Osteocyte (in vitro differentiated cells): ENCODE measurements at places on chromosomes 6 and 20. TPM values are rescaled to one million over a fixed set of nuclear protein-coding genes. Genes with fewer than 3 reads are reported as not detected.

GRCh38 chr20:12715371-12715770 is 293.4 kb upstream of the SPTLC3 start:
- DNase-seq, result no peak

Gene ITPA
- 57.5 and 58.4 TPM in 2 replicates for total RNA-seq

Gene ZKSCAN3
- total RNA-seq, result 6.2 and 7.3 TPM in 2 replicates

- DNase-seq, result no peak
Observed at GRCh38 chr6:84141521-84141920, 85.9 kb downstream of the CEP162 start.

DNA sequence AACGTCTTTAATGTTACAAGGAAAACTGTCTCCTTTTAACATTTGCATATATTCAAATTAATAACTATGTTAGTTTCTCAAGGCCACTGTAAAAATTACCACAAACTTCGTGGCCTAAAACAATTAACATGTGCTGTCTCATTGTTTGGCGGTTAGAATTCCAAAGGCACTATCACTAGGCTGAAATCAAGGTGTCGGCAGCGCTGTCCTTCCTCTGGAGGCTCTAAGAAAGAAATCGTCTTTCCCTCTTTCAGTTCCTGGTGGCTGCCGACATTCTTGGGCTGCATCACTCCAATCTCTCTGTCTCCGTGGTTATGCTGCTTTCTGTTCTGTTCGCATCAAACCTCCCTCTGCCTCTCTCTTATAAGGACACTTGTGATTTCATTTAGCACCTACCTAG is 4.2 kb downstream of the TPD52L1 start:
- DNase-seq, result no peak

GRCh38 chr6:140478631-140479030 is 1104.2 kb upstream of the CITED2 start:
- DNase-seq, result no peak

Gene RBPJL
- not detected in 2 replicates for total RNA-seq

DNA sequence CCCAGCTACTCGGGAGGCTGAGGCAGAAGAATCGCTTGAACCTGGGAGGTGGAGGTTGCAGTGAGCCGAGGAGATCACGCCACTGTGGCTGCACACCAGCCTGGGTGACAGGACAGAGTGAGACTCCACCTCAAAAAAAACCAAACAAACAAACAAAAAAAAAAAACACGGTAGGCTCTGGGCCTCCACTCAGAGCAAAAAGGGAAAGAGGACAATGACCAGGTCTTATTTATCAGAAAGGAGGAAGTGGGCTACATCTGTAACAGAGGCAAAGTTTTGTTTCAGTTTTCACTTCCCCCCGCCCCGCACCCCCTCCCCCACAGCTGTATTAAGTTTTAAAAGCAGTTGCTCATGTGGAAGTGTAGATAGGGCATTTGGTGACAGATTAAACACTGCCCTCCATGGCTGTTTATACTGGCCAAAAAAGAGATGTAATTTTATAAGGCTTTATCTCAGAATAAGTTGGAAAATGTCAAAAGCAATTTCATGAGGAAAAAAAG is 114.6 kb downstream of the RCAN2 start:
- no peak for DNase-seq

Gene CLIC5
- not detected in 2 replicates for total RNA-seq

Gene SH3BGRL2
- total RNA-seq, result 1.5 and 1.9 TPM in 2 replicates

Gene PBX2
- 71.4 and 77.1 TPM in 2 replicates for total RNA-seq

- no peak for DNase-seq
Observed at GRCh38 chr6:56940463-56940862, 14.4 kb upstream of the BEND6 start.

- DNase-seq, result no peak
Observed at GRCh38 chr6:168908166-168908565, 345.5 kb downstream of the THBS2 start.

Gene PRSS16
- not detected in 2 replicates for total RNA-seq

Gene LY86
- not detected in 2 replicates for total RNA-seq
